ENCODE measurements at places on chromosomes 3 and 15.

DNA sequence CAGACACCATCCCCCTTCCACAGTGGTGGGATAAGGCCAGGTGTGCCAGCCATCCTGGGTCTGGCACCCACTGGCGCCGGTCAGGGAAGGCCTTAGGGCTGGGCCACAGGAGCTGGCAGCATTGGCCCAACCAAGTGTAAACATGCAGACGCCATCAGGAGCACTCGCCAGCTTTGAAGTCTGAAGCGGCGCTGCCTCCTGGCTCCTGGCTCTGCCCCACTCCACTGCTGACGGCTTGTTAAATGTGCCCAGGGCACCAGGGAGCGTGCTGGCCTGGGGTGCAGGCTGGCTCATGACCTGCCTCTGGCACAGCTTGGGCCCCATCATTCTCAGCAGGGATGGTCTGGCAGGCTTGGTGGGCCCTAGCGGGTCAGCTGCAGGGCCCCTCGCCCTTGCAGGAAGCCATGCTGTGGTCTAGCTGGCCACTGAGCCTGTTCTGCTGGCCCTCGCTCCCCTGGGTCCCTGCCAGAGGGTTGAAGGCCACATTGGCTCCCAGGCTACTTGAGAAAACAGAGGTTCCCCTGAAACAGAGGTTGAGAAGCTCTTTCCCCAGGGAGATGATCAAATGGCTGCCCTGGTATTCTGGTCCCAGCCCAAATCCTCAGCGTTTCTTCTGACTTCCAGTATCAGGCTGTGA is 116.6 kb downstream of the DNAJB8 start:
- no peak for DNase-seq

GRCh38 chr3:35635407-35635806 is 3.9 kb upstream of the ARPP21 start:
- DNase-seq = no peak

DNA sequence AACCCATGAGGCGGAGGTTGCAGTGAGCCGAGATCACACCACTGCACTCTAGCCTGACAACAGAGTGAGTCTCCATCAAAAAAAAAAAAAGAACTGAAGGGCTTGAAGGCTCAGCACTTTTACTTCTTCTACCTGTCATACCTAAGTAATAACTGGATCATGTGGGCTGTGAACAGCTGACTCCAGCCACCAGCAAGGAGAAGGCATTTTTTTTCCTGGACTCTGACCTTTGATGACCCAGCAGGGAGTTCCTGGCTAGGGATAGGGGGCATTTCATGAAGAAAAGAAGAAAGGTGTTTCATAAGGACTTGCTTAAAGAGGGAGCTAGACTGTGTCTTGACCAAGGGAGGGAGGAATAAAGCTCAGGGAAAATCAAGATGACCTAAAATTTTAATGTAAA is 266.0 kb downstream of the ZNF621 start:
- no peak for DNase-seq

DNA sequence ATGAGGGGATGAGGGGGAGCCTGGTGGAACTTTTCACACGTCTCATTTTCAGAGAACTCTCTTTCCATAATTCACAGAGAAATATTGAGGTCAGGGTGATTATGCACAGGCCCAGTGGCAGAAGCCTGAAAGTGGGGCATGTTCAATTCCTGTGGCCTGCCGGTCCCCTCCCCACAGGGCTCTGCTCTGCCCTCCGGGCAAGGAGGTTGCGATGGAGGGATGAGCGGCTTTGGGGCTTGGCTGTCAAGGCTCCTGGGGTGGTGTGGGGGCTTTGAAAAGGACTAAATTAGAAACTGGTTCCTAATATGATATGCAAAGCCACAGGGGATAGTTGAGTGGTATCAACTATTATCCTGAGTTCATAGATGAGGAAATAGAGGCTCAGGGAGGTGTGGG is 9.2 kb upstream of the KY start:
- no peak for DNase-seq

- DNase-seq = peak; percentile 20
Measured at GRCh38 chr15:41115652-41116115, 396 bp downstream of the INO80 start.

Measured in NCI-H1105 treated with DMSO at 0.1 percent for 48 hours (cell line).